ENCODE measurements at places on chromosomes 3 and 15.

DNA sequence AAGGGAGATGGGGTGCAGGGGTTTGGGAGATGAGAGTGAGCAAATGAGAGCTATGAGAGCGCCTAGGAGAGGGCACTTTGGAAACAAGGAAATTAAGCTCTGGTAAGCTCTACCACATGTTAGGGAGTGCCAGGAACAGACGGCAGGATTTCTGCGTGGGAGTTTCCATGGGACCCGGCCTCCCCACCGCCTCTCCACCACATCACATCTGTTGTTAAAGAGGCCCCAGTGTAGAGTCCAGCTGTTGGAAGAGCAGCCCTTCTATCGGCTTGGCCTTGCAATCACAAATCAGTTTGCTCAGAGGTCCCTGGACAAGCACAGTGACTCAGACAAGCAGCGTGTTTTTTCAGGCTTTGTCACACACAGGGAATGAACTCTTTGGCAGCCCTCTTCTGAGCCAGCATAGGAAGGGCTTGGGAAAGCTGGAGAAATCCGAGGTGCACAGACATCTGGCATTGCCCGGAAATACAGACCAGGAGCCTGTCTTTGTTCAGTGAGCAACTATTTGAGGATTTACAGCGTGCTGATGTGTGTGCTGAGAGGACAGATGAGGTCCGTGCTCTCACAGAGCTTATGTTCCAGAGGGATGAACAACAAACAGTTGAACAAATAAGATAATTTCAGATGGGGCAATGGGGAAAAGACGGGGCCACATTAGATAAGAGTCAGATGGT is 370.6 kb upstream of the PROK2 start:
- peak; percentile 95 for DNase-seq

DNA sequence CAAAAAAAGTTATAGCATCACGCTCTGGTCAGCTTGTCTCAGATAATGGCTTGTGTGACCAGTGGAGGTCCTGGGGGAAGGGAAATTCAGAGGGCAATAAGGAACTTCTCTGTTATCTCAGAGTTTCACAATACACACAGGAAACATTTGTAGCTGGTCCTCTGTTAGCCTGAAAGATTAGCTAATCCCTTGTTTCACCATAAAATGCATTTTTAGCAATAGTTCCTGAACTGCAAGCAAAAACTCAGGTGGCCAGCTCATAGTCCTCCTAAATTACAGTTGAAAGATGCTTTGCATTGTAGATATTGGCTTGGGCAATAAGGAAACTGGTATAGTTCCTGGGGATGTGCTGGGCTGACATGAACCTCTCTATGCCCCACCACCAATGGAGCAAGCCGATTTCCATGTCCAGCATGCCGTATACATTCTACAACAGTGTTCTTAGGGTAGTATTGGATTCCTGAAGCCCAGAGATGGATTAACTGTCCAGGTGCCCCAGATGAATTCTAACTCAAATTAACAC is 141.5 kb upstream of the TBL1XR1 start:
- DNase-seq = no peak

DNA sequence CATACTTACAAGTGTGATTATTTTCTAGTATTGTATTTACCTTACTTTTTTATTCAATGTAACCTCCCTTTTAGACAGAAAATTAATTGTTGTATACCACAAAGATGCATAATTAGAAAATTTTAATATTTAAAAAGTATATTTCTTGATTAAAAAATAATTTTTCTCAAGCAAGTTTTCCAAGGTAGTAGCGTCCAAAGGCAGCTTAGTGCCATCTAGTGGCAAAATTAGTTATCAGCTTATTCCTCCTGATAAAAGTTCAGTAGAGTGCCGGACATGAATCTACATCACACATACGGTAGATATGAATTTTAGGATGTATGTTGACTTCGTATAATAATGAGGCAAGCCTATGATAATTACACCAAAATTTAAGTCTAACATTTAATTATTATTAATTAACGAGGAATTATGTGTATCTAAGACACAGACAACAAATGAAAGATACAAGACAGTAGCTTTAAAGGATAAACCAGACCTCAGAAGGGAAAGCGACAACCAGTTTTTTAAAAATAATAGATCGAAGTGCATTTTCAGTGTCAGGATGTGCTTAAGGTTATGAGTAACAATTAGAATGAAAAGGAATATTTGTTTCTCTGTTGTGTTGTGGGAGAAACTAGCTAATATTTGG is 405.9 kb downstream of the ROBO1 start:
- no peak for DNase-seq

- DNase-seq = no peak
These were observed 468 bp downstream of the UBP1 start for GRCh38 chr3:33439546-33440327.

GRCh38 chr3:109177908-109178307 is 41.4 kb downstream of the C3orf85 start:
- DNase-seq = no peak

DNA sequence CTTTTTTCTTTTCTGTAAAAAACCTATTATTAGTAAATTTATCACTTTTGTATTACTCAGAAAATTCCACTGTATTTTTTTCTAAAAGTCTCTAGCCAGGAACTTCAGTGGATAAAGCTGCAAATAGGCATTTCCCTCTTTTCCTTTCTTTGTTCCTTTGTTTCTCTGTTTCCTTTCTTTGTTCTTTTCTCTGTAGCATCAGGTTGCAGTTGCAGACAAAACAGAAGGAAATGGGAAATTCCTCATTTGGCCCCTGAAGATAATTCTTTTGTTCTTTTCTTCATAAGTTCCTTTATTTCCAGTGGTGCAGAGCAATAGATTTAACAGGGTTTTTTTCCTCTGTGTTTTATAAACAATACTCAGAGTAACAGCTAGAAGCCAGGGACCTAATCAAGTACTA is 416.5 kb downstream of the TBL1XR1 start:
- no peak for DNase-seq
